ENCODE measurements at places on chromosomes 5 and 9. TPM values are rescaled to one million over a fixed set of nuclear protein-coding genes. Genes with fewer than 3 reads are reported as not detected.

The MYMK gene
- not detected for total RNA-seq

DNA sequence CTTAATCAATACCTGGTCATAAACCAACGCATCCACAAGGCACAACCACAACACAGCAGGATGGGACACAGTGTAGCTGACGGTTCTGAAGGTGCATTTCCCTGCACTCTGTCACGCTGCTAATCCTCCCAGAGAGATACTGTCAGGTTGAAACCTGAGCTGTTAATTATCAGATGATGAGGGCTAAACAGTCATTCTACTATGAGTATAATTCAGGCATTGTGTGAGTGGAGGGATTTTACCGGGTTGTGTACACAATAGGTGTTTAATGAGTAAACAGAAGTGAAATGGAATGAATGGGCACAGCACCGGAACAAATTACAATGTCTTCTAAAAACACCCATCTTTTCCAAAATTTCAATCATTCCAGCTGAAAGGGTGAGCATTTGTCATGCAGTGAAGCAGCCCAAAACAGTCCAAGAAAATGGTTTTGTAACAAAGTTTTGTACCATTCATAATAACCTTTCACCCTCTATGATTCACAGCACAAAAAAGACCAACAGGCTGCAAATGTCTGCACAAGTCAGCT, 71.5 kb downstream of the ABCA1 start:
- peaks cover 95% of the 10 kb centered on the region for H3K36me3 ChIP-seq
- H3K4me1 ChIP-seq, result peaks cover 59% of the 10 kb centered on the region
- no peak for DNase-seq
- no peak overlapping the region for H3K27ac ChIP-seq

The F2RL1 gene
- total RNA-seq, result 0.16 TPM

DNA sequence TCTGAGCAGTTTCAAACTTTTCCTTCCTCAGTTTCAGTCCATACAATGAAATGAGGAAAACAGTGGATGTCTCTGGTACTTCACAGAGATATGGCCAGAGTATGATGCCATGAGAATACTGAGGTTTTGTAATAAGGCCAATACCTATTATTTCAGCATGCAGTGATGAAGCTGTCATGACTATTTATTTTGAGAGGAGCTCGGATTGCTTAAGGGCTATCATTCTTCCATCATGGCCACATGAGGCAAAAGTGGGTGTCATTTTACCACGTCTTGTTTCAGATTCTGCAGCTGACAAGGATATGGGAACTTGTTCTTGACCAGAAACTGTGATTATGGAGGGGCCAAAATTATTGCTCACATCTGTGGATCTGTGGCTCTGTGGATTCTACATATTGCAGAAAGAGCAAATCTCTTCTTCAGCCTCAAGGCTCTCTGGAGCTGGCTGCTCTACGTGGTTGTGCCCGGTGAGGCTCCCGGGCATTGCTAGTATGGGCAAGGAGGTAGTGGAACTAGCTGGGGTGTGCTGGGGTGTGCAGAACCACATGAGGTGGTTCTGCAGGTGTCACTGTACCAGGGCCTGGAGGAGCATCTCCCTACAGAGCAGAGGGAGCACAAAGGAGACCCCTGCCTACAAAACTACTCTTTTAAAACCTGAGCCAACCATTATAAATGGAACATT, 180.3 kb downstream of the SEMA6A start:
- no peak for DNase-seq
- H3K27ac ChIP-seq, result peak overlapping the region; percentile 81
- H3K4me3 ChIP-seq, result no peak overlapping the region
- H3K36me3 ChIP-seq, result no peaks in the 10 kb centered on the region
- H3K27me3 ChIP-seq, result no peaks in the 10 kb centered on the region

DNA sequence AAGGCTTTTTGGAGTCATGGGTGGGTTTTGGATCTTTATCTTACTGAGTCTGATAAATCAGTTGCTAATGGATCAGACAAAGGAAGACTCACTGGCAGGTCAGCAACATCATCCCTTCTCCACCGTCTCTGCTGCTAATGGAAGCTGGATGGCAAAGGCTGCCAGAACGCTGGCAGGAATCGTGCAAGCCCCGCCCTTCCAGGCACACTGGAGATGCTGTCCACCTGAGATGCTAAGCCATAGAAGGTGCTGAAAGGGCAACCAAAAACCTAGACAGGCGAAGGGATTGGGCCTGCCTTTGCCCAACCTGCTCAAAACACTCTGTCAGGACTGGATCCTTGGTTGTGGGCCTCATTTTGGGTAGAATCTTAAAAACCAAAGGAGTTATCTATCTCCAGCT, 139.5 kb upstream of the FSTL4 start:
- no peak overlapping the region for H3K4me3 ChIP-seq
- H3K27me3 ChIP-seq, result no peaks in the 10 kb centered on the region
- H3K27ac ChIP-seq, result no peak overlapping the region
- no peaks in the 10 kb centered on the region for H3K36me3 ChIP-seq
- DNase-seq, result no peak

The CDX1 gene
- 1.4 TPM for total RNA-seq

DNA sequence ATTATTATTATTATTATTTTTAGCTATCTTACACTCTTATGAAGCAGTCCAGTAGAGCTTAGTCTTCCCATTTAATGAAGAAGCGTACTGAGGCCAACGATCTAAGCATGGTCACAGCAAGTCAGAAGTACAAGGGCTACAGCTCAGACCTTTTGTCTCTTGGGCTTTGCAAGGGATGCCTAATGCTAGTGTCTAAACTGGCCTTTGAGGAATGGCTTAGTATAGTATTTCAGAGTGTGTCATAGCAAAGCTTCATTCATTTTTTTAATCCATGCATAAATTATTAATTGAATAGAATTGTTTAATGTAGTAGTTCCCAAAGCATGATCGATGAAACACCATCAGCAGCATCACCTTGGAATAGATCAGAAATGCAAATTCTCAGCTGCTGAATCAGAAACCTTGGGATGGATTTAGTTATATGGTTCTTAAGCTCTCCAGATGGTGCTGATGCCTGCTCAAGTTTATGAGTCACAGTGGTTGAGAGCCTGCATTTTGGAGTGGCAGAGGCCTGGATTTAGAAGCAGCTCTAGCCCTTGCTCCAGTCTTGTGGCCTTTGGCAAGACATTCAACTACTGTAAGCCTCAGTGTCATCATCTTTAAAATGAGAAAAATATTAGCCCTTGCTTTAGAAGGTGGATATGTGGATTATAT, 6.1 kb downstream of the IL12B start:
- H3K4me3 ChIP-seq, result no peak overlapping the region
- no peaks in the 10 kb centered on the region for H3K27me3 ChIP-seq
- no peak for DNase-seq
- H3K36me3 ChIP-seq, result no peaks in the 10 kb centered on the region

DNA sequence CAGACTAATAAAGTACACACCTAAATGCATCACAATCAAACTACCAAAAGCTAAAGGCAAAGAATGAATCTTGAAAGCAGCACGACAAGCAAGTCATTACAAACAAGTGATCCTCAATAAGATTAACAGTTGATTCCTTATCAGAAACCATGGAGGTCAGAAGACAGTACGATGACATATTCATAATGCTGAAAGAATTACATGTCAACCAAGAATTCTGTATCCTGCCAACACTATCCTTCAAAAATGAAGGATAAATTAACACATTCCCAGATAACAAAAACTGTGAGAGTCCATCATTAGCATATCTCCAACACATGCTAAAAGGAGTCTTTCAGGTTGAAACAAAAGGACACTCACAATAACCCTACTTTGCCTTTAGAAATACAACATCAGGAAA, 39.4 kb downstream of the NR3C1 start:
- no peaks in the 10 kb centered on the region for H3K36me3 ChIP-seq
- peaks cover 11% of the 10 kb centered on the region for H3K4me1 ChIP-seq
- no peak overlapping the region for H3K27ac ChIP-seq
- DNase-seq, result no peak

The RETREG1 gene
- total RNA-seq, result 12.8 TPM

The SPATA31A3 gene
- total RNA-seq, result not detected

The HNRNPK gene
- total RNA-seq, result 448 TPM

The SLC26A2 gene
- total RNA-seq, result 7.2 TPM

DNA sequence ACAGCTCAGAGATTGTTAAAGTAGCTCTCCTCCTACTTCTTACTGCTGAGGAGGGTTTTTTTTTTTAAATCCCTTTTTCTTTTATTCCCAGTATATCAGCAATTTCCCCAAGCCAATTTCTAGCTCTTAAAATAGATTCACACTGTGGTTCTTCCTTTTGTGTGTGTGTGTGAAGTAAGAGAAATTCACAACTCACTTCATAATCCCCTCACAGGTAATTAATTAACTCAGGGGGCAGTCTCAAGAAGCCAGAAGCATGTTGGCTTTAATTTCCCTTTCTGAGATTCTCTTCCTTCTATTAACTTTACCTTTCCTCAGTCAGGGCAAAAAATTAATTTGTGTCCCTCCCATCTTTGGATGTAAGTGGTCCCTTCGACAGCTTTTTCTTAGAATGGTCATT, 71.0 kb upstream of the HMHB1 start:
- no peaks in the 10 kb centered on the region for H3K36me3 ChIP-seq
- no peak overlapping the region for H3K27ac ChIP-seq
- no peak overlapping the region for H3K4me3 ChIP-seq
- no peak for DNase-seq

DNA sequence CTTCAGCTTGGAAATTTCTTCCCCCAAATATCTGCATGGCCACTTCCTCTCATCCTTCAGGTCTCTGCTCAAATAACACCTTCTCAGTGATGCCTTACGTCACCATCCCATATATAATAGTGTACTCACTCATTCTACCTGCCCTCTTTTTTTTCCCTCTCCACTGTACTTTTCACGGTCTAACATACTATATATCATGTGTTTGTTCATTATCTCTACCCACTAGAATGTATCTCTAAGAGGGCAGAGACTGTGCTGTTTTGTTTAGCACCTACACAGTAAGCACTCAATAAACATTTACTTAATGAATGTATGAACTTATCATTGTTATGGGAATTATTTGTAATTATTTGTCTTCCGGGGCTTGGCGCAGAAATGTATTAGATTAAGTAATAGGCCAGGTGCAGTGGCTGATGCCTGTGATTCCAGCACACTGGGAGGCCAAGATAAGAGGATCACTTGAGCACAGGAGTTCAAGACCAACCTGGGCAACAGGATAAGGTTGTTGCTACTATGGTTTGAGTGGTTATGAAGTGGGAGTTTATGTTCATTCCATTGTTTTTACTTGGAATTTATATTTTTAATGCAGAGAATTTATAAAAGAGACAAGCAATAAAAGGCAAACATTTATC, 6.0 kb upstream of the IL13 start:
- H3K27me3 ChIP-seq, result peaks cover 13% of the 10 kb centered on the region
- H3K36me3 ChIP-seq, result no peaks in the 10 kb centered on the region
- peaks cover 12% of the 10 kb centered on the region for H3K4me1 ChIP-seq
- H3K27ac ChIP-seq, result no peak overlapping the region
- no peak overlapping the region for H3K4me3 ChIP-seq
- DNase-seq, result no peak

The PHF24 gene
- 2.2 TPM for total RNA-seq

DNA sequence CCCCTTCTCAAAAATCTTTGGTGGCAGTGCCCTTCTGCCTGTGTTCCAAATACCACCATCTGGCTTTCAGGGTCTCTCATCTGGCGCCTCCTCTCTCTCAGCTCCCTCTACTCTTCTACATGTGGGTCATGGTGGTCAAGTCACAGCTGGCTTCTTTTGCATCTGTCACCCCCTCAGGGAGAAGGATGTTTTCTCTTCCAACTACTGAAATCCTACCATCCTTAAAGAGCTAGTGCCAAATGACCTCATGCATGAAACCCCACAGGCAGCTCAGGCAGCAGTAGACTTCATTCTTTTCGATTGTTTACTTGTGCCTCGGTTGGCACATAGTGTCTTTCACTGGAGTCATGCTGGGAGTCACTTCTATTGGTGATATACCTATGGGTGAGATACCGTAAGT, 219.2 kb downstream of the DCP2 start:
- H3K27ac ChIP-seq, result no peak overlapping the region
- H3K36me3 ChIP-seq, result no peaks in the 10 kb centered on the region
- no peaks in the 10 kb centered on the region for H3K4me1 ChIP-seq
- no peaks in the 10 kb centered on the region for H3K27me3 ChIP-seq

GRCh38 chr5:159928122-159928909, 12.0 kb downstream of the ADRA1B start:
- H3K4me3 ChIP-seq, result no peak overlapping the region
- DNase-seq, result no peak
- H3K27ac ChIP-seq, result no peak overlapping the region
- no peaks in the 10 kb centered on the region for H3K36me3 ChIP-seq

The VCAN gene
- total RNA-seq, result 37.5 TPM

DNA sequence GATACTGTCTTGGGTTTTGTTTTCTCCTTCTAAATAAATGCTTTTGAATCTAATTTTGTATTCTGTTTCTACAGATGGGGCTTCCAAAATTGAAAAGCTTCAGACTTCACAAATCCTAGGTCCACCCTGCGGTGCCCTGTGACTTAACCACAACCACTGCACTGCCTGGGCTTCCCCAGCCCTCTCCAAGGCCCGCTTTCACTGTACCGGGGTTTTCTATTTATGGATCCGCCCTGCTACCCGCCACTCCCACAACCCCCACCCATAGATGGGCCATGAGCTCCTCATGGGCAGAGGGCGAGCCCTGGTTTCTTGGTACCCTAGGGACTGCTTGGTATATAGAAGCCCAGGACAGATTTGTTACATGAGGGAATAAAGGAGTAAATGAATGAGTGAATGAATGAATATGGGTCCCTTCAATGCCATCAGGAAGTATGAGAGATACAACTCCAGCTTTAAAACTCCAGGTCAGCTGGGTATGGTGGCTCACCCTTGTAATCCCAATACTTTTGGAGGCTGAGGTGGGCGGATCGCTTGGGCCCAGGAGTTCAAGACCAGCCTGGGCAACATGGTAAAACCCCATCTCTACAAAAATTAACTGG, 39.8 kb upstream of the NEK6 start:
- H3K4me3 ChIP-seq, result no peak overlapping the region
- H3K4me1 ChIP-seq, result no peaks in the 10 kb centered on the region
- no peaks in the 10 kb centered on the region for H3K36me3 ChIP-seq
- peak; percentile 45 for DNase-seq
- peak overlapping the region; percentile 15 for H3K27ac ChIP-seq

The TRIP13 gene
- 0.16 TPM for total RNA-seq

GRCh38 chr5:30676223-30676840, 517.2 kb upstream of the CDH6 start:
- DNase-seq, result no peak
- H3K4me1 ChIP-seq, result no peaks in the 10 kb centered on the region
- H3K36me3 ChIP-seq, result no peaks in the 10 kb centered on the region
- H3K27me3 ChIP-seq, result no peaks in the 10 kb centered on the region
